Cardiac muscle cell (in vitro differentiated cells and primary cell): ENCODE measurements at places on chromosomes 2 and 18.

GRCh38 chr2:46350029-46350689 lies 53.0 kb downstream of the EPAS1 start:
- no peak for DNase-seq

DNA sequence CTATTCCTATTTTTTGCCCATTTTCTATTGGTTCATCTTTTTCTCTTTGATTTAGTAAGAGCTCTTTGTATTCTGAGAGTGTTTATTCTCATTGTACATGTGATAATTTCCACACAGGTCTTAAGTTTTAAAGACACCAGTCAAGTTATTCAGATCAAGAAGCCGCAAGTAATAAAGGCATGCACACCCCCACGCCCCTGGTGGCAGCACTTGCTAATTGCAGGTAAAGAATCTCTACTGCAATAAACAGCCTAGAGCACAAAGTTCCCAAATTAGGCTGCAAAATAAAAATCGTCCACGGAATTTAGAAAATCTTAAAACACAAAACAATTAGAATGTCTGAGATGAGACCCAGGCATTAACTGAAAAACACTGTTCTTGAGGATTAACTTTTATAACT lies 45.2 kb downstream of the ST3GAL5 start:
- no peak for DNase-seq

GRCh38 chr2:99545604-99546003 lies 55.8 kb upstream of the REV1 start:
- DNase-seq, result no peak

- DNase-seq, result no peak
These were observed 12.2 kb upstream of the NFATC1 start for GRCh38 chr18:79383388-79384056.

- DNase-seq, result no peak
These were observed 12.3 kb downstream of the PDCD1 start for GRCh38 chr2:241846406-241846805.
